ENCODE measurements at places on chromosomes 1 and 21.

- DNase-seq = no peak
Observed at GRCh38 chr1:108038653-108039236, 73.8 kb upstream of the VAV3 start.

DNA sequence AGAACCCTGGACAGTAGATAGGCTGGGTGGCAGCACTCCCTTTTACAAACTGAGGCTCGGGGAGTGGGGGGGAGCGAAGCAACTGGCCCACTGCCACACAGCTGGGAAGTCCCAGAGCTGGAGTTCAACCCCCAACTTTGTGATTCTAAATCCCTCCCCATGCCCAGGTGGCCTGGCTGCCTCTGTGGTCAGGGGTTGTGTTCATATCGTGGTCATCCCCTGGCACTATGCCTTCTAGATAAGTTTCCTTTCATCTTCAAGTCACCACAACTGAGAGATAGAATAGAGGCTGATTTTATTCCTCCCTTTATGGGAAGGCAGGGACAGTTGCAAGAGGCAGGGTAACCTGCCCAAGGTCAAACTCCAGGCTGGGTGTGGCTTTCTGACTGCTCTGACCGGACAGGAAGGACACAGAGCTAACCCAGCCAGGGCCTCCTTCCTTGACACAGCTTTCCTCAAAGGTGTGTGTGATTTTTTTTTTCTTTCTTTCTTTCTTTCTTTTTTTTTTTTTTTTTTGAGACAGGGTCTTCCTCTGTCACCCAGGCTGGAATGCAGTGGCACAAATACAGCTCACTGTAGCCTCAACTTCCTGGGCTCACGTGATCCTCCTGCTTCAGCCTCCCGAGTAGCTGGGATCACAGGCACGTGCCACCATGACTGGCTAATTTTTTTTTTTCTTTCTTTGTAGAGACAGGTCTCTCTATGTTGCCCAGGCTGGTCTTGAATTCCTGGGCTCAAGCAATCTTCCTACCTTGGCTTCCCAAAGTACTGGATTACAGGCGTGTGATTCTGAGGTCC is 18.4 kb upstream of the TNFRSF1B start:
- DNase-seq = peak; percentile 32

DNA sequence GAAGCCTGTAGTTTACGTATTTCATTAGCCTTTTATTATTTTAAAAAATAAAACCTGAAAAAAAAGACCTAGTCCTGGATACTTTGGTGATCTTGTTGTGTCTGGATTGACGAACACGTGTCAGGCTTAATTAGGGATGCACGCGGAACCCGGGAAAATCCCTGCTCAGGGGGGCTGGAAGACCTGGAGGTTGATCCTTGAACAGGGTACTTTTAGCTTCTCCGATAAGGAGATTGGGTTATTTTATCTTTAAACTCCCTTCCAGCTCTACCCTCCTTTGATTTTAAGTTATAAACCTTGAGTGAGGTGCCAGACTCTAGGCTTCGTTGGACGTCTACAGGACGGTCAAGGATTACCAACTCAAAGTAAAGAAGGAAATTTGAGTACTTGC is 552 bp upstream of the ZNF691 start:
- DNase-seq = no peak

- DNase-seq = no peak
Observed at GRCh38 chr1:230458509-230458908, 32.4 kb upstream of the PGBD5 start.

GRCh38 chr1:183877053-183877720 is 72.3 kb downstream of the RGL1 start:
- DNase-seq = peak; percentile 90

- peak; percentile 66 for DNase-seq
Observed at GRCh38 chr1:245837718-245838117, 669.4 kb downstream of the SMYD3 start.

DNA sequence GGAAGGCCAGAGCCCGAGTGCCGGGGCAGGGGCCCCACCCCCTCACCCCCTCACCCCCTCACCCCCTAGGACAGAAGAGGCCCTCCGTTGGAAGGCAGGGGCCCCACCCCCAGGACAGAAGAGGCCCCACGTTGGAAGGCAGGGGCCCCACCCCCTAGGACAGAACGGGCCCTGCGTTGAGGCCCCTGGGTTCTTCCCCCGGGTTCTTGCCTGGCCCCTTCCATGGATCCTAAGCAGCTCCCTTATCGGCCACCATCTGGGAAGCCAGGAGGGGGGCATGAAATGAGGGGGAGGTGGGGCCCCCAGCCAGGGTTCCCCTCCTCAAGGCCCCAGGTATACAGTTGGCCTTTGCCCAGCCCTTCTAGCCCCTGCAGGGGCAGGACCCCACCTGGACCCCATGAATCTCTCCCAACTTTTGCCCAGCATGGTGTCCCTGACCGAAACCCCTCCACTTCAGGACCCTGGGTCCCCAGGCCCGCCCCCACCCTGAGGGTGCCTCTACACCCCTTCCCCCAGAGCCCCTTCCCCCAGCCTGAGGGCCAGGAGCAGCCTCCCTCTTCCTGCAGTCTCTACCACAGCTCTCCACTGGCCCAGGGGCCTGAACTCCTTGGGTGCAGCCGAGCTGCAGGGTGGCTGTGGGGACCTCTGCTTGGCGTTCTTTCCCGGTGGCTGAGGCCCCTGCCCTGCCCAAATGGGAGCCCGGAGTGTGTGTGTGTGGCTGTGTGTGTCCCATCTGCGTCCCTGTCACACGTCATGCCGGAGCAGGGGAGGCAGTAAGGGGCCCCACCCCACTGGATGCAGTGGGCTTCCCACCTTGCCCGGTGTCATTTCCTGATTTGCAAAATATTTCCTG is 4.3 kb upstream of the VWA1 start:
- DNase-seq = no peak

- no peak for DNase-seq
Observed at GRCh38 chr21:42061195-42061985, 9.7 kb upstream of the UMODL1 start.

DNA sequence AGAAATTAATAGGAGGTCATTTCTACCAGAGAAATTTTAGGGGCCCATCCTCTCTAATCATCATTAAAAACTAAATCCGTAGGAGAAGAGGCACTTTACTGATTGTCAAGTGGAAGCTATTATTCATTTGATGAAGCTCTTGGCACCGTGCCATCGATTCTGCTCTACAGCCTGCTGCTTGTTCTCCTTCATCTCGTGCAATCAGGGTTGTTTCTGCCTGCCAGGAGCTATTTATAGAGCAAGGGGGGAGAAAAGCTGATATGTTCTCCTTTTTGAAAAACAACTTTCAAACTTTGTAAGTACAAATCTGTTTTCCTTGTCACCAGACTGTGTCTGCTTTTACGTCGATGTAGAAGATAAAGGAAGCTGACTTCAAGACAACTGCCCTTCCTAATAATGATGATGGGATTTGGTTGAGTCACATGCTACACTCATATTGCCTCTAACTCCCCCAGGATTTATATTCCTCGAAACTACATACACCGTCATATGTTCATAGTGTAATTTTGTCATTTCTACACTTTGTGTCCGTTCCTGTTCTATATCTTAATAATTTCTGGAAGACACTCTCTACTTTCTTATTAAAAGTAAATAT is 169.6 kb upstream of the LHX8 start:
- DNase-seq = peak; percentile 0

DNA sequence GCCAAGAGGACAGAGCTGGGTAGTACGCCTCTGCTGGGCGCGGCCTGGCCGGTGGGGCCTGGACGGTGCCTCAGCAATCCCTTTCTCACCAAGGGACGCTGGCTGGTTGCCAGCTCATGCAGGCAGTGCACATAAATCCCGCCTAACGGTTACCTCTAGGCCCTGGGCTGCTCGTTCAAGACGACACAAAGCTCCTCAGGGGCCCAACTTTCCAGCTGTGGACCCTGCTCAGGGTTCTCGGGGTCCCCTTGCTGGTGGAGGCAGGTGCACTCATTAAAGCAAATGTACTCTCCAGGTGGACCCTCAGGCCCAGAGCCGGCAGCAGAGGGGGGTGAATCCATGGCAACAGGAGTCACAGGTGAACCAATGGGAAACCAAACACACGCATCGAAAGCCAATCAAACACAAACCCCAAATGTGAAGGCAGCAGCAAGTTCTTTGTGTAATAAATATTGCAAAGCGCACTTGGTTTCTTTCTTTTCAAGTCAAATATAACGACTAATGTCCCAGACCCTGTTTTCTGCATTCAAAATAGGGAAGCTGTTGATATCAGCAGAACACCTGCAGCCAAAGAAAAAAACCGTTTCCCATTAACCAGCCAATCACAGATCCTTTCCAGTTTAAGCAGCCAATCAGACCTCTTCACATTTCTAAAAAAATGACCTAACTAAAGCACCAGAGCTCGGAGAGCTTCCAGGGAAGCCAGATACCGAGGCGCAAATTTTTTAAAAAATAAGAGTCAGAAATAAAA is 26.1 kb upstream of the CLSTN1 start:
- no peak for DNase-seq

GRCh38 chr1:25675729-25676476 is 59.3 kb downstream of the MAN1C1 start:
- DNase-seq = no peak

- peak; percentile 95 for DNase-seq
Observed at GRCh38 chr1:115929881-115930280, 46.4 kb upstream of the SLC22A15 start.

DNA sequence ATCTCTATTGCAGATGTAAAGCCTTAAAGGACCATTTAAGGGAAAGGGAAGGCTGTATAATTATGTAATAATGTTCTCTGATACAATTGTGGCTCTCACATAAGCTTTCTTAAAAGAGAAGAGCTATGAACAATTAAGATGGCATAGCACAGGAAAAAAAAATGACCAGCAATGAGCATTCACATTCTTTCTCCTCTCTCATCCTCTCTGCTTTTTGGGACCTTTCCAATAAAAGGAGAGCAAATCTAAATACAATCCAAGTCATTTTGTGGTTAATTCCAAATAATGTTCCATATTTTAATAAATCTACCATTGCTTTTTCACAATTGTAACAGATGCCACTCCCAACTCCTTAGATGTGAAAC is 23.5 kb downstream of the SMYD3 start:
- no peak for DNase-seq

DNA sequence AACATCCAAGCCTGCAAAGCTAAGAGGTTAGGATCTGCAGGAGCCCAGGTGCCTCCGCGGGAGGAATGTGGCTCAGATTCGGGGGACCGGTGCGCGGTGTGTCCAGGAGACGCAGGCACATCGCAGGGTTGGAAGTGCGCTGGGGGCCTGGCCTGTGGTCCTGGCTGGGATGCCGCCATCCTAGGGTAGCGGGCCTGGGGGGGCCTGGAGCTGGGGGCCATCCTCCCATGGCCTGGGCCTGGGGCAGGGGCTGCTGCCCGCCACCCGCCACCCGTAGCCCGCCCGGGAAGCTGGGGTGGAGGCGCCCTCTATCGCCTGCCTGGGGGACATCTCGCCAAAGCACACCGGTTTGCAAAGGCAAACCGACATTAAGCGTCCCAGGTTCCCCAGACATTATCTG is 170.6 kb upstream of the ARHGEF16 start:
- peak; percentile 17 for DNase-seq

DNA sequence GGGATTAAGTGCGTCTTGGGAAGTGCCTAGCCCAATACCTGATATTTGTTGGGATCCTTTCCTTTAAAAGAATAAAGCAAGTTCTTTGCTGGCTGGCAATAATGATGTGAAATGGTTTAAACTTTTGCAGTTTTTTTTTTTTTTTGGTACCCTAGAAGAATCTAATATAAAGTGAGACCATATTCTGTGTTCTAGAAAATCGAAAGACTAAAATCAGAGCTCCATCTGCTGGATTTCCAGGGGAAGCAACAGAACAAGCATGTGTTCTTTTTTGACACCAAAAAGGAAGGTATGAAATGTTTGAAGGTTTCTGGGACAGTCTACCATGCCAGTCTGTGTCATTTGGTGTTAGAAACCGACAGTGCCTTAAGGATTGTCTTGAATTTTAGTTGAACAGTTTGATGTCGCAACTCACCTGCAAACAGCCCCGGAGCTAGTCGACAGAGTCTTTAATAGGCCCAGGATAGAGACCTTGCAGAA is 6.4 kb downstream of the UTP11 start:
- DNase-seq = peak; percentile 69

DNA sequence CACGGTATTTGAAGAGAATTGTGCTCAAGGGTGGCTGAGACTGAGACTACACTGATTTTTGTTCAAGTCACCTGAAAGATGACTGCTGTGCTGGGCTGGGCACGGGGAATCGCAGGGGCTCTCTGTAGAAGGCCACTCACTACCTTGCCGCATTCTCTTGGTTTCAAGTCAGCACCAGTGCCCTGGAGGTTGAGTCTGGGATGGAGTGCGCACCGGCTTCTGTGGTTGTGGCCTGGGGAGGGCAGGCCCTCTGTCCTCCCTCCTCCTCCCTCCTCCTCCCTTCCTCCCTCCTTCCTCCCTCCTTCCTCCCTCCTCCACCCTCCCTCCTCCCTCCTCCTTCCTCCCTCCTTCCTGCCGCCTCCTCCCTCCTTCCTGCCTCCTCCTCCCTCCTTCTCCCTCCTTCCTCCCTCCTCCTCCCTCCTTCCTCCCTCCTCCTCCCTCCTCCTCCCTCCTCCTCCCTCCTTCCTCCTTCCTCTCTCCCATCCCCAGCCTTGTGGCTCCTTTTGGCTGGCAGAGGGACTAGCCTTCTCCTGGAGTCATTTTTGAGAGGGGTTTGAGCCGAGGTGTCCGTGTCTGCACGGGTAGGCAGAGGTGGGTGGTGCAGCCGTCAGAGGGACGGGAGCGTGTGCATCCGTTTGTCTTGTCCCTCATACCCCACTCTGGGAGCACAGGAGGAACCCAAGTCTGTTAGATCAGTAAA is 9.5 kb downstream of the RER1 start:
- DNase-seq = no peak

DNA sequence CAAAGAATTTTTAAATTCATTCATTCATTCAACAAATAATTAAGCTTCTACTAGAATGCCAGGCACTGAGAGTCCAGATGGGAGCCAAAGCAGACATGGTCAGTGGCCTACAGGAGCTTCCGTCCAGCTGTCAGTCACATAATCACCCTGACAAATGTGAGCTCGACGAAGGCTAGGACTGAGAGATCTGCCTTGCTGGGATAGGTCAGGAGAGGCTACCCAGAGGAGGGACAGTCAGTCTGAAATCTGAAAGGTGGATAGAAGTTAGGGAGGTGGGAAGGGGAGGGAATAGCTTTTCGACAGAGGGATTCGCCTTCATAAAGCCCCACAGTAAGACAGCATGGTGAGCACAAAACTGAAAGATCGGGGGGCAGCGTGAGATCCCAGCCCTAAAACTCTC is 8.3 kb downstream of the EPHX1 start:
- no peak for DNase-seq

- DNase-seq = peak; percentile 44
Observed at GRCh38 chr1:101043776-101044175, 18.2 kb upstream of the DPH5 start.

GRCh38 chr21:43866260-43866629 is 1.2 kb downstream of the AGPAT3 start:
- peak; percentile 65 for DNase-seq

Measured in fibroblast of the aortic adventitia (primary cell).